AG09319 (cell line): ENCODE measurements at places on chromosomes 4 and X.

GRCh38 chr4:8544741-8545438 lies 35.3 kb upstream of the GPR78 start:
- DNase-seq = no peak

GRCh38 chr4:171834640-171835039 lies 21.4 kb downstream of the GALNTL6 start:
- no peak for DNase-seq

DNA sequence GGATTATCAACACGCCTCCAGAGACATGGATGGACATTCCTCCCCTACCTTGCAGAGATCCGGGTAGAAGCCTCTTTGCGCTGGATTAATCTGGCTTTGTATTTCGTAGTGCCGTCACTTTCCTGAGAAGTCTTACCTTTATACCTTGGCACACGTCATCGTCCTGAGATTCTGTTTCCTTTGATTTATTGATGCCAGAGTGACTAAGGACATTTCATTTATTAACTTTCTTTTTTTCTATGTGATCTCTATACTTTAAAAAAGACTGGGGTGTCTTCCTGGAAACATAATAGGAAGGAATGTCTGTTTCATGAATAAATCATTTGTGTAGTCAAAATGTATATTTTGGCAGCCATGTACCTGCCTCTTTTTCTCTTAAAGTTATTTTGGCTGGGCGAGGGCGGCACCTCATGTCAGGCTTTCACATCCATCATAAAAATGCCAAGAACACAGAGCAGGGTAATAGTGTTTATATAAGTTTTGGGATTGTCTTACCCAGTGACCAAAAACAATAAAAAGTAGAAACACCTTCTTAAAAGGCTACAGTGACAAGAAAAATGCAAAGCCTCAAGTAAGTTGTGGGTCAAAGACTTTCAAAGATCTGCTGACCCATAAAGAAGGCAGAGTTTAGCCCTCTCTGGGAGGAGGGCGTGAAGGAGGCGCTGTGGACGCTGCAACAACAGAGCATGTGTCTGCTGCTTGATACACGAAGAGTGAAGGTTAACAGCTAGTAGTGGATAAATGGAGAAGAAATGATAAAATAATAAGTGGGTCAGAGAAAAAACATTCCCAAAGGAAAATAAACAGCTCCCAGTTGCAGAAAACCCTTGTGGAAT lies 124.4 kb downstream of the SHROOM3 start:
- DNase-seq = no peak

GRCh38 chr4:150068300-150068960 lies 9.8 kb upstream of the DCLK2 start:
- no peak for DNase-seq

- no peak for DNase-seq
These were observed 136.3 kb downstream of the HS6ST2 start for GRCh38 chrX:132821974-132822633.

- peak; percentile 40 for DNase-seq
These were observed 355.7 kb downstream of the GALNTL6 start for GRCh38 chr4:172168888-172169287.

DNA sequence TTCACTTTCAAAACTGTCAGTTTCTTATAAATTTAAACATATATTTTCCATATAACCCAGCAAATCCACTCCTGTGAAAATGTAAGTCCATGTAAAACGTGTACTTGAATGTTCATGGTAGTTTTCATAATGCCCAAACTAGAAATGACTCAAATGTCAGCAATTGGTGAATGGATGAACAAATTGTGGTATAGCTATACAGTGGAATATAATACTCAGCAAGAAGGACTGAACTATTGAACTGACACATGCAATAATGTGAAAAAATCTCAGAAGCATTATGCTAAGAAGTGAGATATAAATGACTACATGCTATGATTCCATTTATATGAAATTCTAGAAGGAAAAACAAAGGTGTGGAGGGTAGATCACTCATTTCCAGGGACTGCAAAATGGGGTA lies 52.2 kb downstream of the USP53 start:
- no peak for DNase-seq

DNA sequence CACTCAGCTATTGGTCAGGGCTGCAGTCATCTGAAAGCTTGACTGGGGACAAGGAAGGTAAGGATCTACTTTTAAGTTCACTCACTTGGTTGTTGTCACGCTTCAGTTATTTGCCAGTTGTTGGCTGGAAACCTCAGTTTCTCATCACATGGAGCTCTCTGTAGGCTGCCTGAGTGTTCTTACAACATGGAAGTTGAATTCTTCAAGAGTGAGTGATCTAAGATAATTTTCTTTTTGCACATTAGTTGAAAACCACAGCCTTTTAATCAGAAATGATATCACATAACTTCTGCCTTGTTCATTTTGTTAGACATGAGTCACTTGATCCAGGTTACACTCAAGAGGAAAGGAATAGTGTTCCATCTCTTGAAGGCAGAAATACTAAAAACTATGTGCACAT lies 552.7 kb downstream of the RAPGEF2 start:
- no peak for DNase-seq
